ENCODE measurements at places on chromosomes 16 and 17.

GRCh38 chr17:3956983-3957382 lies 7.3 kb downstream of the ATP2A3 start:
- DNase-seq: no peak

DNA sequence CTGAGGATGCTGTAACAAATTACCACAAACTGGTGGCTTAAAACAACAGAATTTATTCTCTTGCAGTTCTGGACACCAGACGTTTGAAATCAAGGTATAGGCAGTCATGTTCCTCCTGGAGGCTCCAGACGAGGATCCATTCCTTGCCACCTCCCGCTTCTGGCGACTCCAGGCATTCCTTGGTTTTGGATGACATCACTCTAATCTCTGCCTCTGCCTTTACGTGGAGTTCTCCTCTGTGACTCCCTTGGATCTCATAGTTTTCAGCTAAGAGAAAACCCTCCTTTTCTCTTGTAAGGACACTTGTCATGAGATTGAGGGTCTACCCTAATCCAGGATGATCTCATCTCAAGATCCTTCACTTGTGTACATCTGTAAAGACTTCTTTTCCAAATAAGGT lies 31.4 kb upstream of the HS3ST3B1 start:
- DNase-seq: no peak

- no peak for DNase-seq
Measured at GRCh38 chr17:11980813-11981212, 16.5 kb downstream of the ZNF18 start.

DNA sequence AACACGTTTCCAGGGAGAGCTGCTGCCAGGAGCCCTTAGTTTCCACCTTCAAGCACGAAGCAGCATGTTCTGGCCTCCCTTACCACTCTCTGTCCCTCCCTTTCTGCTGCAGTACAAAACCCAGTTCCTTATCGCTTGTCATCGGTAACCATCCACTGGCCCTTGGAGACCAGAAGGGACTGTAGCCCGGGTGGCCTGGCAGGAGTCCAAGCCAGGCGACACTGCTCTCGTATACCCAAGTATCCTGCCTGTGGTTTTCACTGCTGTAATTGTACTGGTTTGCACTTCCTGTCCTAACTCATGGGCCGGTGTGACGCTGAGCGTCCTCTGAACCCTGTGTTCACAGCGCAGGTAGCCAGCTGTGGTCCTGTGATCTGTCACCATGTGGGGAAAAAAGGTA lies 81.1 kb downstream of the MAF start:
- no peak for DNase-seq

DNA sequence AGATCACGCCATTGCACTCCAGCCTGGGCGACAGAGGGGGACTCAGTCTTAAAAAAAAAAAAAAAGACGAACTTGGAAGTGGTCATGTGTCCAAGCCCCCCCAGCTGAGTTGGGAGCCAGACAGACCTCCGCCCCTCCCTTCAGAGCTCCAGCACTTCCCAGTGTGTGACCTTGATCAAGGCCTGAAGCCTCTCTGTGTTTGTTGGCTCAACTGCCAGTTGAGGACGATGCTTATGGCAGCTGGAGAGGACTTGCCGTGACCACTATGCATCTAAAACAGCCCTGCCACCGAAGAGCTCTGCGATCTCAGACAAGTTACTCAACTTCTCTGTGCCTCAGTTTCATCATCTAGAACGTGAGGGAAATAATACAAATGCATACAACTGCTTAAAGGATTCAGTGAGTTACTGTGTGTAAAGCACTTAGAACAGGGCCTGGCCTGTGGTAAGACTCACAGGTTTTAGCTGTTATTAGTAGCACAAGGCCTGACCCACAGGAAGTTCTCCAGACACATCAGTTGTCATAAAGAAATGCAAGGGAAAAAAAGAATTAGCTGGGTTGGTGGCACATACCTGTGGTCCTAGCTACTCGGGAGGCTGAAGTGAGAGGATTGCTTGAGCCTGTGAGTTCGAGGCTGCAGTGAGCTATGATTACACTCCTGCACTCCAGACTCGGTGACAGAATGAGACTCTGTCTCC lies 7.0 kb upstream of the IL27 start:
- DNase-seq: no peak

- no peak for DNase-seq
Measured at GRCh38 chr16:1784977-1785845, 2.5 kb downstream of the NUBP2 start.

- peak; percentile 43 for DNase-seq
Measured at GRCh38 chr17:43994272-43995149, 9.9 kb upstream of the NAGS start.

GRCh38 chr17:2051061-2051932 lies 3.6 kb upstream of the HIC1 start:
- DNase-seq: no peak

DNA sequence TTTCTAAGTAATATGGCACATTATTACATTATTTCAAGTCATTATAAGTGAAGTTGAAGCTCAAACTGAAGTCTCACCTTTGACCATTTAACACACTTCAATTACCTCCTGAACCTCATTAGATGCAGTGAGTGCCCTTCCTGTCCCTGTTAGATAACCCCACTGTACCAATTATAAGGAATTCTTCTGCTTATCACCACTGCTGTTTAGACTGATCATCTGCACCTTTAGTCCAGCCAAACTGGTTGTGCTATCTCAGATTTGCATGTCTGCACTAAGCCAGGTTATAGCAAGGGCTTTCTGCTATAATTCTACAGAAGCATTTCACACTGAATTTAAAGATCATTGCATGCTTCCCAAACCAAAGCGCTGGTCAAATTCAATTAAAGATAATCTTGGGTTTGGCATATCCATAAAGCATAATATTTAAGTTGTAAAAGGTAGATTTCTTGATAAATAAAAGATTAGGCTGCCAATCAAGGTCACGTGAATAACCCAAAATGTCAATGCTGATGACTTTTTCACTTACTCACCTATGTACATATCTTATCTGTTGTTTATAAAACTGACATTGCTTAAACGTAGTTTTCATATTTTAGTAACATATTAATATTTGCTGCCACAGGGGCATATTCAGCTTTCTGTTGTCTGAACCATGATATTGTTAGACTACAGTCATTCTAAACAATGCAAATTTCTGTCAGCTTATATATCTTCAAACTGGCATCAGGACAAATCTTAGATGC lies 11.9 kb downstream of the ITFG1 start:
- no peak for DNase-seq

DNA sequence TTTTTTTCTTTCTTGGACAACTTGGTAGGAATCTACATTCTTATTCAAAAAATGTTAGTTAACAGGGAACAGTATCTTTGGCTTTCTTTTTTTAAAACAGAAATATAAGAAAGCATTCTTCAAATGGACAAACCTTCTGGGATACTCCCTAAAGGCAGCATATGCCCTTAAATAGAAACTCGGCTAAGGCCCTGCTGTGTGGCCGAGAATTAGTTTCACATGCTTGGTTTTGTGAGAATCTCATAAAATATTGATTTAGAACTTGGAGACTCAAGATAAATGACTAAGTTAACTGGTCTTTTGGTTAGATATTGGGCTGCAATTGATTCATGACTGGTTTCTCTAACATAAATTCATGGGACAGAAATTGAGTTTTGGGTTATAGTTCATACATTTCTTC lies 359.9 kb upstream of the XYLT1 start:
- DNase-seq: no peak

DNA sequence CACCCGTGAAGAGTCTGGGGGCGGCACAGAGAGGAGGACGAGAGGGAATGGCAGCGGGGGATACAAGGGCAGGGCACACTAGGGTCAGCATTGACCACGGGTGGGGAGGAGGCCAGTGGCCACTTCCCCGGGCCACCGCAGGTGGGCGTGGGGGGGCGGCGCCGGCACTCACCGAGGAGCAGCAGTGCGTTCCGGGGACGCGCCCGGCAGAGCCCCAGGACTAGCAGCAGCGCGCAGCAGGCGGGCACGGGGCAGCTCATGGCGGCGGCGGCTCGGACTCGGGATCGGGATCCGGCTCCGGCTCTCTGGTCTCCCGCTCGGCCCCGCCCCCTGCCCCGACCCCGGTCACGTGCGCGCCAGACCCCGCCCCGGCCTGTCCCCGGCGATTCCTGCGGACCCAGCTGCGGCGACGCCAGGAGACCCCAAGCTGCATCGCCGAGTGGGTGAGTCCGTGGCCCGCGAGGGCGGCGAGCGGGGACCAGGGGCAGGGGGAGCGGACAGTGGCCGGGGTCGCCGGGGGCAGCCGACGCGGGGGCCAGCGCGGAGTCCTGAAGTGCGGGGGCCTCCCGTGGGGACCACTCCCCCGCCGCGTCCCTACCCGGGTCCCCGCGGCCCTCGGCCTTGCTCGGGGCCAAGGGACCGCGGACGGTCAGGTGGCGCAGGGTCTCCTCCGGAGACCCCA lies at the start of the genes SGSH and SLC26A11:
Gene SGSH, minus strand, starts transcription at position 280 of the 682 bp plus-strand sequence. Its CDS starts 20 bp downstream, at position 260.
Gene SLC26A11, plus strand, starts transcription at position 374 of the 682 bp plus-strand sequence. CDS start 1,134 bp downstream, outside the sequence.
- DNase-seq: peak; percentile 16

DNA sequence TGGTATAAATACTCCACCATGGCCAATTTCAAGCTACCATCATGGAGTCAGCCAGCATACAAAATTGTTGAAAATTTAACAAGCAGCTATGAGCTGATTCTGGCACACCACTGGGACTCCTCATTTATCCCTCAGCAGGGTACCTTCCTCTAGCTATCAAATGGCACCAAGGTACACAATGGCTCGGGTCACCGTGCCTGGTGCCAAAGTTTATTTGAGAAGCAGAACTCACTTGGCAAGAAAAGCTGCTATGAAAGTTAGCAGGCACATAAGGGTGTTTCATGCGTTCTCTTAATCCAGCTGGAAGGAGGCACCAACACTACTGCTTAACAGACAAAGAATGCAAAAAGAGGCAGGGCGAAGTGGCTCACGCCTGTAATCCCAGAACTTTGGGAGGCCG lies 51.6 kb downstream of the IKZF3 start:
- DNase-seq: no peak

- no peak for DNase-seq
Measured at GRCh38 chr16:74030000-74030706, 266.5 kb upstream of the PSMD7 start.

DNA sequence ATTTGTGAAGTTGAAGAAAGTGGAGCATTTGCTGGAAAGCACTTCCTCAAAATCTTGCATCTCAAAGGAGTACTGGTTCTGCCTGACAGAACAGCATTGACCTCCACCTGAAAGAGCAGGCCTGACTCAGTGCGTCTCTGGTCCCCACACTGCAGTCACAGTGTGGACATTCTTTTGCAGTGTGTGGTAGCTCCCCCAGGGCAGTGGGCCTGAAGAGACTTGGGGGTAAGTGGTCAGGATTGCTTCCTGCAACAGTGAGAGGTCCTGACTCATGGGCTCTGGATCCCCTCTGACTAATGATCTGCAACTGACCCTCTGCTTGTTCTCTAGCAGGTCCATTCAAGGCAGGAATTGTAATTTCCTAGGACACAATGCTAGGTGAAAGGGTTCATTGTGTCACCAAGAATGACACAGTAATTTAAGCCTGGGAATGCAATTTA lies 204.9 kb upstream of the KCNJ16 start:
- DNase-seq: peak; percentile 69

DNA sequence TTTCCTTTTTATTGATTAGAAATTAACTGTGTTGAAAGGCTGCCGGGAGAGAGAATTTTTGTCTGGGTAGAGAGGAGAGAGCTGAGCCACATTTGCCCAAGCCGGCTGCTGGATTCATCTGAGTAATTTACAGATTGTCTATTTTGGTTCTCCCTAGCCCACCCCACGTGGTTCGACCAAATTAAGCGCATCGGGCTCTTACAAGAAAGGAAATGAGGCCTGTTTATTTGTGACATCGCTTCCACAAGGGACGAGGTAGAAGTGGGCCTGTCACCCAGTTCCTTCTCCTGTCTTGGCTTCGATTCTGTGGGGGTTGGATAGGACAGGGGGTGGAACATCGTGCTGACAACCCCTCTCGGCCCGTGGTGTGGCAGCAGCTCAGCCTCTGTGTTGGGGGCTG lies 42.9 kb downstream of the SYT17 start:
- no peak for DNase-seq

GRCh38 chr17:34793231-34793908 lies 167.9 kb downstream of the CCT6B start:
- no peak for DNase-seq

GRCh38 chr16:2426941-2427361 lies 2.3 kb upstream of the CCNF start:
- DNase-seq: no peak

DNA sequence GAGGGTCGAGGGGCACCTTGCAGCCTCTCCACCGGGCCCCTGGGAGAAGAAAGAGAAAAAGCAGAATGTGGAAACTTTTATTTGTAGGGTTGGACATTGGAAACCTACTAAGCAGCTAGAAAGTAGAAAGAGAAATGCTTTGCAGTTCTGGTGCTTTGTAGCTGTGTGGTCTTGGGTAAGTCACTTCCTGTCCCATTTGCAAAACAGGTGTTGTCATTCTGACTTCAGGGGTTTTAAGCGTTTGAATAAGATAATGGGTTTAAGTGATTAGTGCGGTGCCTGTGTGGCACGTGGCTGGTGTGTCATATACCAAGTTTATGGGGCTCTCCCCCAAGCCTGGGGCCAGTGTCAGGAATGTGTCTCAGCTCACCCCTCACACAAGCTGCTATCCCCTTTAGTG lies 1.6 kb downstream of the CA4 start:
- DNase-seq: no peak

GRCh38 chr17:50356418-50356817 lies 10.5 kb downstream of the XYLT2 start:
- DNase-seq: no peak

GRCh38 chr16:52621651-52622050 lies 74.7 kb upstream of the TOX3 start:
- no peak for DNase-seq

- peak; percentile 17 for DNase-seq
Measured at GRCh38 chr17:1783834-1784611, 22.2 kb downstream of the SERPINF1 start.

DNA sequence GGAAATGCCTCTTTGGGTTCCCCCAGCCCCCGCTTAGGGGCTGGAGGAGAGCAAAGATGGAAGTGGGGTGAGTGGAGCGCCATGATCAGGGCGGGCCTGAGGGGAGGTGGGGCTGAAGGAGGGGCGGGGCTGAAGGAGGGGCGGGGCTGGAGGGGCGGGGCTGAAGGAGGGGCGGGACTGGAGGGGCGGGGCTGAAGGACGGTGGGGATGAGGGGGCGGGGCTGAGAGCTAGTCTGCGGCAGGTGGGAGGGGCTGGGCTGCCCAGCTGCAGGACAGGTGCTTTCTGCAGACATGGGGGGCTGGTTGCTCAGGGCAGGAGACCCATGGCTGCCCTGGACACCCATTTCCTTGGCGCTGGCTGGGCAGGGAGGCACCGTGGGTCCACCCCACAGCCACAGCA lies 39.1 kb upstream of the PABPN1L start:
- no peak for DNase-seq

- DNase-seq: no peak
Measured at GRCh38 chr16:48157794-48158193, 2.0 kb upstream of the ABCC12 start.

- DNase-seq: no peak
Measured at GRCh38 chr17:82783498-82783897, 31.6 kb downstream of the TBCD start.
